Tongue (tissue), 3 donors: ENCODE measurements at places on chromosomes 7 and 10. TPM values are rescaled to one million over a fixed set of nuclear protein-coding genes. Genes with fewer than 3 reads are reported as not detected.

Gene LRRC4
- total RNA-seq, result 0.41 TPM

Gene PHYHIPL
- 0.31 TPM for total RNA-seq

DNA sequence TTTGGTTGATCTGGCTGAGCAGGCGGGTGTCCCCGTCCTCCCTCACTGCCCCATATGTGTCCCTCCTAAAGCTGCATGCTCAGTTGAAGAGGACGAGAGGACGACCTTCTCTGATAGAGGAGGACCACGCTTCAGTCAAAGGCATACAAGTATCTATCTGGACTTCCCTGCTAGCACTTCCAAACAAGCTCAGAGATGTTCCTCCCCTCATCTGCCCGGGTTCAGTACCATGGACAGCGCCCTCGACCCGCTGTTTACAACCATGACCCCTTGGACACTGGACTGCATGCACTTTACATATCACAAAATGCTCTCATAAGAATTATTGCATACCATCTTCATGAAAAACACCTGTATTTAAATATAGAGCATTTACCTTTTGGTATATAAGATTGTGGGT is 26.9 kb upstream of the TRIM56 start:
- peak; percentile 82 for DNase-seq

- no peak for DNase-seq
These were observed 226.9 kb downstream of the GLRX3 start for GRCh38 chr10:130363051-130363450.

Gene LAMB4
- total RNA-seq, result 3.1 TPM

DNA sequence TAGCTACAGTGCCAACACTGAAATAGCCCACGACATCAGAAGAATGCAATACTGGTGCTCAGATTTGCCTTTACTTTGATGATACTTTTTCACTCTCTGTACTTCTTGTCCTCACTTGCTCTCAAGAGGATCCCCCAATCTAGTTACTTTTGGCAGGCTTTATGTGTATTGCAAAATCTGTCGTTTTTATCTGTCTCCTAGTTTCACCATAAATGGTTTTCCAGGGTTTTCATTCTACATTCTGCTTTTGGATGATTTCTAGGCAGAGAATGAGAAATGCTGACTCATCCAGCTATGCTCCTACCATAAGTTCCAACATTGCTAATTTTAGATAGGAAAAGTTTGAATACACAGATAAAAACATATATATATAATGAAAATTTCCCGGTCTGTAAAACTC is 659.5 kb upstream of the NRG3 start:
- no peak for DNase-seq

GRCh38 chr10:76970711-76971519 is 666.7 kb downstream of the KCNMA1 start:
- DNase-seq, result no peak

DNA sequence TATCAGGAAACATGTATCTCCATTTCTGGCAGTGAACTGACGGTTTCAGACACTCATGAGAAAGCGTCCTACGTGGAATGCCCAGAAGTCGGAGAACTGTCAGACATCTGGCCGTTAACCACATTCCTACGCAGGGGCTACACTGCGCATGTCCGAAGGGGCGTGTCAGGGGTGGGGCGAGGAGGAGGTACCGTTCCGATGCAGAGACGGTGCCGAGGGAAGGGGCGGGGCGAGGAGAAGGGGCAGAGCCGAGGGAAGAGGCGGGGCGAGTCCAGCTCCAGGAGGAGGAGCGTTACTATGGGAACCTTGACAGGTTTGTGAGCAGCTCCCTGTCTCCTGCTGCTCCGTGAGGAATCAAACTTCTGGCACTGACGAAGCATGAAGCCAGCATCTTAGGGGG is 366.9 kb upstream of the NUPR2 start:
- no peak for DNase-seq

GRCh38 chr10:22932626-22933370 is 4.9 kb downstream of the ARMC3 start:
- no peak for DNase-seq

Gene KMT2C
- total RNA-seq, result 97.7 TPM

DNA sequence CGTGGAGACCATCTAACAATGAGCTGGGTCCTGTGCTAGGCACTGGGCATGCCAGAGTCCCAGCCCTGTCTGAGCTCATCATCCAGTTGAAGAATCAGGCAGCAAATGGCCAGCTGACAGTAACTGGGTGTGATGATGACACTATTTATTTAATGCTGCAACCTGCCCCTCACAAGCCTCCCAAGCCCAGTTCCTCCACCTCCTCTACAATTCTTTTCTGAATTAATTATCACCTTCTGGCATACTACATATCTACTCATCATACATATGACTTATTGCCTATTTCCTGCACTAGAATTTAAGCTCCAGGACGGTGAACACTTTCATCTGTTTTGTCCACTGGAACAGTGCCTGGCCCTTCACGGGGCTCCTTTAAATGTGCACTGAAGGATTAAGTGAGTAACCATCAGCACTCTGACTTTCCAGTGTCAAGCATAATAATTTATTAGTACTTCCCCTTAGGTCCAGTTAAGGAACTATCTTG is 96.7 kb upstream of the LAMB4 start:
- DNase-seq, result no peak

Gene AGR2
- 73.1 TPM for total RNA-seq

DNA sequence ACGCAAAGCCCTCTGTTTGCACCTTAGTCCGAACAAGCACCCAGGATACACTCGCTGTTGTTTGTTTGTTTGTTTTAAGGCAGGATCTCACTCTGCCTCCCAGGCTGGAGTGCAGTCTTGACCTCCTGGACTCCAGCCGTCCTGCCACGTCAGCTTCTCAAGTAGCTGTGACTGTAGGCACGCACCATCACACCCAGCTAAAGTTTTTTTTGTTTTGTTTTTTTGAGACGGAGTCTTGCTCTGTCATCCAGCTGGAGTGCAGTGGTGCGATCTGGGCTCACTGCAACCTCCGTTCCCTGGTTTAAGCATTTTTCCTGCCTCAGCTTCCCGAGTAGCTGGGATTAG is 76.8 kb downstream of the CTBP2 start:
- DNase-seq, result no peak
